CD4-positive, alpha-beta T cell treated with Interleukin-17A for 4 hours (primary cell): ENCODE measurements at places on chromosomes 4 and X.

GRCh38 chr4:7185487-7186030, 6.8 kb upstream of the SORCS2 start:
- DNase-seq = no peak

DNA sequence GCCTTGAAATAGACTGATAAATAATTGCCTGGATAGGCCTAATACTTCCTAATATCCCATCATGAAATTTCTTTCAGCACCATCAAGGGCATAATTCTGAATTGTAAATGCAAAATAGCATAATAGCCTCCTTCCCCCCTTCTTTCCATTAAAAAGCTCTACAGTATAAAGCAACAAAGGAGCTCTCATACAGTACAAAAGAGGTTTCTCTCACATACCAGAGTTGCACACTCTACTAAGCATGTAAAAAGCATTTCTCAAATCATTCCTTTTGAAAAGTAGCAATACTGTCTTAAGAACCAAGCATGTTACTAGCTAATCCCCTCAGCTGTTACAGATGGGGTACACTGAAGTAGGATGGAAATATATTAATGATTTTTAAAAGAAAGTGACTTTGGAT, 509.0 kb downstream of the KLHL13 start:
- no peak for DNase-seq

GRCh38 chr4:174457468-174457867, 64.8 kb downstream of the HPGD start:
- DNase-seq = no peak

- no peak for DNase-seq
Observed at GRCh38 chr4:140865253-140866217, 109.3 kb upstream of the TBC1D9 start.

DNA sequence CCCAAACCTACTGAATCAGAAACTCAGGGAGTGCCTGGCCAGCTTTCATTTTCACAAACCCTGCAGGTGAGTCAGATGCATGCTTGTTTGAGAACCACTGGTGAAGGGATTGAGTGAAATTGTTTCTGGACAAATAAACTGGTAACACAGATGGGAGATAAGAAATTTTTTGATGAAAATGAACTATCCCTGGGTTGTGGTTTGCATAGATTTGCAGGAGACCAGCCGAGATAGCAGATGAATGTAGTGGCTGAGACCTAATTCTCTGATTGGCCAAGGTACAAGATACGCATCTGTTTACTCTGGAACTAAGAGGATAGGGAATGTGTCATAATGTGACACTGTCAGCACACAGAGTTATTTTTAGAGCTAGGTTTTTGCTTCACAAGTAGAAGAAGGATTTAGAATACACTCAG, 117.8 kb upstream of the NOCT start:
- no peak for DNase-seq

DNA sequence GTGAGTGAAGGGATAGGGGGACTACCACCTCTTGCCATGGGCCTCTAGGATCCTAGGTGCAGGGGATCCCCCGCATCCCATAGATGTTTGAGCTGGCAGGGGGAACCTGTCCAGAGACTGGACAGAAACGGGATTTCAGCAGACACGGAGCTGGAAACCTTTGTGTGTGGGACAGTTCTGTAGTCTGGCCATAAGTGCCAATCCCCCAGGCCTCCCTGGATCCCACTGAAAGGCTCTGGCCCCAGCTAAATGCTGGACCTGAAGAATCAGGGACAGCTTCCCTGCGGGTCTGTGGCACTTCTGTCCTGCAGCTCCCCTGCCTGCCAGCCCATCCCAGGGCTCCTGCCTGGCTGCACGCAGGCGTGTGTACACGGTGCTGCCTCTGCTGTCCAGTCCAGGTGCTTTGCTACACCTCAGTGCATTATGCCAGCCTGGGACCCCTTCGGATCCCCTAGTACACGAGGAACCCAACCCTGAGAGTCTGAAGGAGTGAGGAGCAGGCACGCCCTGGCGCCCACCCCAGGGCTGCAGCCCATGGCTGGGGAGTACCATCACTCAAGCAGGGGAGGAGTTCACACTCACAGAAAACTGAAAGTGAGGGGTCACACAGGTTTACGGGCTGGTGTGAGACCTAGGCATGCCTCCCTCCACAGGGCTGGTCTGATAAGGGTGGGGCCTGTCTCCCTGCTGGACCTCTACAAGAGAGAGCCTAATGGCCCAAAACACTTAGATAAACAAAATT, 703.0 kb downstream of the ARAP2 start:
- DNase-seq = no peak

- DNase-seq = peak; percentile 17
Observed at GRCh38 chr4:14877246-14878225, 124.7 kb upstream of the CPEB2 start.

DNA sequence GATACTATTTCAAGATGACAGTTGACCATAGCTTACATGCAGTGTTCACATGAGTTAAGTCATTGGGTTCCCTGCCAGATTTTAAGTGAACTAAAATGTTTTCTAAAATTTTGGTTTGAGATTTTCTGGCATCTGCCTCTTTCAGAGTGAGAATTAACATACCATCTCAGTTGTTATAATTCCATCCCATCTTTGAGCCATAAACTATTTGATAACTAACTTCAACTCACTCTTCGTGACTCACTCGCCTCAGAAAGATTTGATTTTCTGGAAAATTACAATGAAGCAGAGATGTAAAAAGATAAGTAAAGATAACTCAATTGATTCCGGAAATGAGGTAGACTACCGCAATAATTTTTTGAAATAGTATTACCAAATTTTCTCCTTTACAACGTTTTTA, 61.8 kb downstream of the HMGB2 start:
- no peak for DNase-seq

GRCh38 chrX:133869270-133869669, 116.1 kb downstream of the GPC3 start:
- DNase-seq = no peak

DNA sequence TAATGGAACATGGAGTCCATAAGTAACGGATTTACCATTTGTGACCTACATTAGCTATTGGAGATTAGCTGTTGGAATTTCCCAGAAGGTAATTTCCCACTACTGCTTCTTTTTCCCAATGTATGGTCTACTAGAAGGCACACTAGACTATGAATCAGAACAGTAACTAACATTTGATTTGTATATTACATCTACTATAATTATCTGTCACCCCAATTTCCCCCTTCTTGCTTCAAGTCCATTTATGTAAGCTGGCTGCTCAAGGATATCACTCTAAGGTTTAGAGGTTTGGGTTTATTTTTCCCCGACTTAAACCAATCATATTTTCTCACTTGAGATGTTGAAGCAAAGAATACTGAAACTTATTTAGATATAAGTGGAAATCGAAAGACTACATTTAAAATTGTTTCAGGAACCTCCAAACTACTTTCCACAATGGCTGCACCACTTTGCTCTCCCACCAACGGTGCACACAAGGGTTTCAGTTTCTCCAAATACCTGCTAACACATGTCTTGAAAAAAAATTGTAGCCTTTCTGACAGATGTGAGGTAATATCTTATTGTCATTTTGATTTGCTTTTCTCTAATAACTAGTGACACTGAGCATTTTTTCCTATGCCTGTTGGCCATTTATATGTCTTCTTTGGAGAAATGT, 33.3 kb upstream of the H2AZ1 start:
- DNase-seq = no peak

DNA sequence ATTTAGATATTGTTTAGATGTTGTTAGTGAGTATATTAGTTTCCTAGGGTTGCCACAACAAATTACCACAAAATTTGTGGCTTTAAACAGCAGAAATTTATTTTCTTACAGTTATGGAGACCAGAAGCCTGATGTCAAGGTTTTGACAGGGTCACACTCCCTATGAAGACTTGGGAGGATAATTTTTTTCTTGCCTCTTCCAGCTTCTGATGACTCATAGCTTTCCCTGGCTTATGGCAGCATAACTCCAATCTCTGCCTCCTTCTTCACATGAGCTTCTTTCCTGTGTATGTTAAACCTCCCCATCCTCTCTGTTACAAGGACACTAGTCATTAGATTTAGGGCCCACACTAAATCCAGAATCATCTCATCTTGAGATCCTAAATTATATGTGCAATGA, 20.9 kb upstream of the RAB40A start:
- no peak for DNase-seq

DNA sequence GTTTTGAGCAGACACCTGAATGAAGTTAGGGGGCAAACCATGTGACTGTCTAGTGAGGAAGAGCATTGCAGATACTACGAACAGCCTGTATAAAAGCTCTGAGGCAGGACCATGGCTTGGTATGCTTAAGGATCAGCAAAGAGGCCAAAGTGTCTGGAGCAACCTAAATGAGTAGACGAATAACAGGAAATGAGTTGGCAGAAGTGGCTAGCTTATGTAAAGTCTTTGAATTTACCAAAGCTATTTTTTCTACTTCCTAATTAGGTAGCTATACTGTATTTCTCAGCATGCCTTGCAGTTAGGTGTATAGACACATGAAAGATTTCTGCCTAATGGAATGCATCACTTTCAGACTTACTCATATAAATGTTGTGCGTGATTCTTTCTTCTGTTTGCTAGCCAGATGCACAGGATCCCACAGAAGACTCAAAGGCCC, 9.3 kb upstream of the GPRIN3 start:
- peak; percentile 62 for DNase-seq

- DNase-seq = no peak
Observed at GRCh38 chr4:143986180-143986579, 33.0 kb downstream of the GYPB start.

- DNase-seq = no peak
Observed at GRCh38 chr4:140374130-140374477, 658 bp downstream of the SCOC start.

DNA sequence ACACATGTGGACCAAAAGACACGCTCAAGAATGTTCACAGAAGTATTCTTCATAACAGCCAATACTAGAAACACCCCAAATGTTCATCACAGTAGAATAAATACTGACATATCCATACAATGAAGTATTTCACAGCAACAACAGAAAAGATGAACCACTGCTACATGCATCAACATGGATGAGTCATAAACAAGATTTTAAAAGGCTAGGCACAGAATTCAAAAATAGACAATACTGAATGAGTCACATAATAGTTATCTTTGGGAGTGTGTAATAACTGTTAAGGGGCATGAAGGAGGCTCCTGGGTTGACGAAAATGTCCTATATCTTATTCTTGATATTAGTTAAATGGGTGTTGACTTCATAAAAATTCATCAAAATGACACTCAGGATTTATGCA, 43.5 kb downstream of the CLOCK start:
- no peak for DNase-seq

- no peak for DNase-seq
Observed at GRCh38 chrX:20029728-20030127, 38.9 kb upstream of the BCLAF3 start.

DNA sequence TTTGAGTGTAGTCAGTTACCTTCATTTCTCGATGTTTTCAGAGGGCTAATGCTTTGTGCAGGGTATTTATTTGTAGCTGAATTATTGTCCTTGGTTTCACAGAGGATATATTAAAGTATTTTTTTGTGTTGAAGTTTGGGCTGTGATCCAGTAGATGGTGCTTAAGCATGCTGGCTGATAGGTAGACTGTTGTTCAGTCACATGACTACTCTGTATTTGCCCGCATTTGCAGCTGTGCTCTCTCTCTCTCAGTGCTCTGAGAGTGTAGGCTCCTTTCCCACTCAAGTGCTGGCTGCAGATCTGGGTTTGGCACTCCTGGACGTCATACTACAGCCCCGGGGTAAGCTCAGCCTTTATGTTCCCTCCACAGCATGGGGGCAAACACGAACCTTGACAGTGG, 21.7 kb downstream of the RAB40AL start:
- no peak for DNase-seq

DNA sequence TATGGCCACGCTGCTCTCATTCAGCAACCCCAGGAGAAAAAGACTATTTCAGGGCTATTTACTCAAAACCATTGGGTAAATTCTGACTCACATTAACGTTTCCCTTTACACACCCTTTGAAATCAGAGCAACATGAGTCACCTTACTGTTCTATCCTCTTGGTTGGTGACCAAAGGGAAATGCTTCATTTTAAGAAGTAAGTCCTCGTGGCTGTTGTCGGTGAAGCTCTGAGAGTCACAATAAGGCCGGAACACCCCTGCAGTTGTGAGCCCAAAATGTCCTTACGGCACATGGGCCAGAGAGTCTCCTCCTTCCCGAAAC, 56.3 kb upstream of the SPRY1 start:
- DNase-seq = no peak

DNA sequence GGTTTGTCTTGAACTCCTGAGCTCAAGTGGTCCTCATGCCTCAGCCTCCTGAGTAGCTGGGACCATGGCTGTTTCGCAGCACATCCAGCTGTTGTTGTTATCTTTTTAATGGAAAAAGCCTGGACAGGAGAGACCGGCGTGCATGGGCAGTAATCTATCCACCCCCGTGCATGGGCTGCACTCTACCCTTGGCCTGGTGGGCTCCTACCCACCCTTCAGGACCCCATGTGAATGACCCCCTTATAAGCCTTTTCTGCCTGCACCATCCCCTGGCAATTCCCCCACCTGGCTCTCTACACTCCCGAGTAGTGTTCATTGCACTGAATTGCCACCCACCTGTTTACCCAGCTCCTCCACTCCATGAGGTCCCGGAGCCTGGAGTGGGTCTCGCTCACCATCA, 18.9 kb upstream of the HTRA3 start:
- no peak for DNase-seq

DNA sequence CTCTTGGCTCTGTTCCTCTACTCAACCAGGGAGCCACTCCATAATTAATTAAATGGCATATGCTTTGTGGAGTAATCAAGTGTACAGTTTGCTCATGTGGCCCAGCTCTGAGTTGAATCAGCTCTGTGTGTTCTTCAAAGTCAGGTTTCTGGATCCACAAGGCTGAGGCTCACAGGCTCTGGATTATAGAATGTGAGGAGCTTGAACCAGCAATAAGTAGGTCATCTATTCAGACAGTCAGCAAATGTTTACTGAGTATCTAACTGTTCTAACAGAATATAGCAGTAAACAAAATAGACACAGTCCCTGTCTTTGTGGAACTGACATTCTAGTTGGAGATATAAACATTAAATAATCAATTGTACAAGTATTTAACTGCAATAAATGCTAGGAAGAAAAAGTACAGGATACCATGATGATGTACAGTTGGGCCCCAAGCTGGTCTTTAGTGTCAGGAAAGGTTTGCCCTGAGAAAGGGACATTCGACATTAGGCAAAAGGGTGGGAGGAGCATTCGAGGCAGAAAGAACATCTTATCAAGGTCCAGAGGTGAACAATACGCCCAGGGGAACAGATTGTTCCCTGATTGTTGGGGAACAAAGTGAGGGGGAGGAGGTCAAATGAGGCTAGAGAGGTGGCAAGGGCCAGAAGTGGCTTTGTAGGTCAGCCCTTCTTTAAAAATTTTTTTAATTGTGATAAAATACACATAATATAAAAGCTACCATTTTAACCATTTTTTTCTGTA, 20.5 kb upstream of the TSR2 start:
- no peak for DNase-seq

GRCh38 chr4:100555611-100556337, 38.0 kb upstream of the EMCN start:
- no peak for DNase-seq

GRCh38 chr4:168540086-168540485, 43.2 kb downstream of the PALLD start:
- no peak for DNase-seq

- no peak for DNase-seq
Observed at GRCh38 chr4:139641218-139641617, 24.4 kb upstream of the MGST2 start.

GRCh38 chrX:23373129-23373804, 38.6 kb downstream of the PTCHD1 start:
- no peak for DNase-seq
